ENCODE measurements at places on chromosomes 3 and 15. TPM values are rescaled to one million over a fixed set of nuclear protein-coding genes. Genes with fewer than 3 reads are reported as not detected.

- no peak for DNase-seq
Measured at GRCh38 chr15:80512726-80513660, 108.8 kb downstream of the ARNT2 start.

Gene SEMA3G
- polyA plus RNA-seq: 6.5 TPM

Gene TRIM59
- 0.05 TPM for polyA plus RNA-seq

- no peak for DNase-seq
Measured at GRCh38 chr3:189766416-189766815, 135.2 kb downstream of the TP63 start.

DNA sequence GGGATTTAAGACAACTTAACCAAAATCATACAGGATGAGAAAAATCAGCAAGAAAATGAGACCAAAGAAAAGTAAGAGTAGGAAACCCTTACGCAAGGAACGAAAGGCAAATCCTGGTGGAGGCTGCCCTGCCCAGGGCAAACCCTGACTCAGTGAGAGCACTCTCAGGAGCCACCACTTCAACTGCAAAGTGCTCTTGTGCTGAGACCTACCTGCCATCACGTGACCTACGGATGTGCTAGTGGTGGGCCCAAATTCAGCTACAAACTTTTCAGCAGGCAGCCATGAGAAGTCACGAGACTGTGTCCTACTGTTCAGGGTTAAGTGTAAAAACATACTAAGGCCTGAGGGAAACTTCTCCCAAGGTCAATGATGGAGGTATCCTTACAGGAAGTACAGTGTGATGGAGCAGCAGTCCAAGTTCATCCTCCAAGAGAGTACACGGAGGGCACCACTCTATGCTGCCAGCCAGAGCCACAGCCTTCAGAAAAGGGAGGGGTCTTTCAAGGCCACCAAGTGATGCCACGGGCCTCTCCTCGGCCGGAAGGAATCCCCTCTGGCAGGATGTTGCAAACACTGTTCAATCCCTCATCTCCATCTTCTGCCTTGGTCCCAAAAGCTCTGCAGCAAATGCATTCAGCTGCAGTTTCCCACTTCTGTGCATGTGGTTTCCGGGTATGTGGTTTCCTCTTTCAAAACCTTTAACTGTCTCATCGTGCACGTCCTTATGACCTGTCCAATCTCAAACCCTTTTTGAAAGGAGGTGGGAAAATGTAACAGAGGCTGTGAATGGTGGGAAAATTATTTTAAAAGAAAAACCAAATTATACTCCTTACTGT is 9.5 kb downstream of the CHSY1 start:
- no peak for DNase-seq

DNA sequence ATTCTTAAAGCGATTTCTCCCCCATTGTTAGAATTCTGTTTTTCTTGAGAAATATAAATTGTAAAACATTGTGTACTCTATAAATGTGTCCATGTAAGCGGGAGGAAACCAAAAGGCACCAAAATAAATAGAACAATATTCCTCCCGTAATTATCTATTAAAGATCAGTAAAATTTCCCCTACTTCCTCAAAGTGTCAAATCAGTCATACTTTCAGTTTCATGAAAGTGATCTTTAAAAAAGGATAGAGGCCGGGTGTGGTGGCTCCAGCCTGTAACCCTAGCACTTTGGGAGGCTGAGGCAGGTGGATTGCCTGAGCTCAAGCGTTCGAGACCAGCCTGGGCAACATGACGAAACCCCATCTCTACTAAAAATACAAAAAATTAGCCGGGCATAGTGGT is 278.9 kb downstream of the MECOM start:
- no peak for DNase-seq

GRCh38 chr15:70152070-70152480 is 54.4 kb upstream of the TLE3 start:
- no peak for DNase-seq

Gene CMTM7
- polyA plus RNA-seq: 0.65 TPM

- no peak for DNase-seq
Measured at GRCh38 chr3:129582799-129583198, 23.7 kb downstream of the PLXND1 start.

DNA sequence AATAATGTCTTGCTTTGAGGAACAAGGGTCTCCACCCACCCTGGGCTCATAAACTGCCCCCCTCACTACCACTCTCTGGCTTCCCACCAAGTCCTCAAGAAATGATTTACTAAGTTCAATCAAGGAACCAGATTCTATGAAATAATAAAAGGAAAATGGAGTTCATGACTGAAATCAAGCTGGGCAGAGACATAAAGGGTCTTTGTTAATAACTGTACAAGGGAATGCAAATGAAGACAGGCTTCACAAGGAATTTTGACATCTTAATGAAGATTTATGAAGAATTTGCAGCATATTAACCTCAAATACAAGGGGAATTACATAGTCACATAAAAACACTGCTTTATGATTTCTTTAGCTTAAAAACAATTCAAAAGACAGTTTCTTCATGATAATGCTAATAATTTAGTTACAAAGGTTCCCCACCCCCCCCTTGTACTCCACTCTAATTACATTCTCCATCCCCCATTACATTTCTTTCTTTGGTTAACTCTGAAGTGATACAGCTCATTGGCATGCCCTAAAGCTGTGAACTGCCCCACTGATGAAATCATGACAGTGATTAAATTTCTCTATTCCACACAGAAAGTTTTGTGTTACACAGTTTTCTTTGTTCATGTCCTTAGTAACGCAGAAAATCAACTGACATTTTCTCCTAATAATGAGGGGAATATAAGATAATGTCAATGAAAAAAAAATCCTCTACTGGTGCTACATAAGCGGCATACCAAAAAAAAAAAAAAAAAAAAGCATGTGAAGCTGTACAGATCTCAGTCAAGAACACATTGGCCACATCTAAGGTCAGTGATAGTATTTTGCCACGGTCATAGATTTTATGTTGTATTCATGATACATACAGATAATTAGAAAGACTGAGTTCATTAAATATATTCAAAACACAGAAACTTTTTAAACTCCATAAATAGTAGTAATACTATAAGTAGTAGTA is 54.4 kb downstream of the WWTR1 start:
- no peak for DNase-seq

DNA sequence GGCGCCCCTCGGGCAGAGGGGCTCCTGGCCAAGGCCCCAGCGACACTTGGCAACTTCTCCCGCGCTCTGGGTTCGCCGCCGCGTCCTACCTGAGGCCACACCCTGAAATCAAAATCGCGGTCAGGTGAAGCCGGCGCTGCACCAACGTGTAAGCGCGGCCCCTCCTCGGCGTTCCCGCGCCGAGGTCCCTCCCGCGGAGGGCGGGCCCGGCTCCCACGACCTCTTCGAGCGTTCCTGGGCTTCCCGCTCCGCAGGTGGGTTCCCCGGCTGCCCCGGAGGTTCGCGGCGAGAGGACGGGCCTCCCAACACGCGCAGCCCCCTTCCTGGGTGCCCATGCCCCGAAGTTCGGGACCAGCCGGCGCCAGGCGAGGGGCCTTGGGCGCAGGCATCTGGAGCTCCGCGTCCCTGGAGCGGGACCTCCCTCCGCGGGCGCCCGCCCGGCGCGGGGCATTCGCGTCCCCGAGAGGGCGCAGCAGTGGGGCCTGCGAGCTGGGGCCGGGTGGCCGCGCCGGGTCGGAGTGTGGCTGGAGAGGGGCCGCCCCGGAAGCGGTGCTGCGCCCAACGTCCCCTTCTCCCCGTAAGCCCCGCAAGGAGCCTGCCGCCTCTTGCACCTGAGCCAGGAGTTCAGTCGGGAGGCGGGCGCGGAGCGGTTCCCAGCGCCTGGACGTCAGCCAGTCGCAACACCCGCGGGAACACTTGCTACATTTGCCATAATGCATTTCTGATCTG is 13.7 kb downstream of the PAK6 start:
- DNase-seq: peak; percentile 31

DNA sequence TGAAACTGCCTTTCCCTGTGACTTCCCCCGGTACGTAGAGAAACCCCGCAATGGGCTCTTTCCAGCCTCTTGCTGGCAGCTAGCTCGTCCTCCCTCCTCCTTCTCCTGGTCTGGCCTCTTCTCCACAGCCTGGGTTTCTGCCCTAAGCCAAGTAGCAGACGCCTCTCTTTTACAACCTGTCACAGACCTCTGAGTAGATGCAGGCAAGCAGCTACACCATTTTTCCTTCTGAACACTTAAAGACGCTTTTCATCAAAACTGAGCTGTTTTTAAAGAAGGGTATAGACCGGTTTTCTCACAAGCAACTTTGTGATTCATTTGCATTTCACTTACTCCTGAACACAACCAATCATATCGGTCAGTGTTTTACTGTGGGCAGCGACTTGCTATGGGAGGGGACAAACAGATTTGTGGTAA is 32.0 kb downstream of the ADAMTSL3 start:
- no peak for DNase-seq

DNA sequence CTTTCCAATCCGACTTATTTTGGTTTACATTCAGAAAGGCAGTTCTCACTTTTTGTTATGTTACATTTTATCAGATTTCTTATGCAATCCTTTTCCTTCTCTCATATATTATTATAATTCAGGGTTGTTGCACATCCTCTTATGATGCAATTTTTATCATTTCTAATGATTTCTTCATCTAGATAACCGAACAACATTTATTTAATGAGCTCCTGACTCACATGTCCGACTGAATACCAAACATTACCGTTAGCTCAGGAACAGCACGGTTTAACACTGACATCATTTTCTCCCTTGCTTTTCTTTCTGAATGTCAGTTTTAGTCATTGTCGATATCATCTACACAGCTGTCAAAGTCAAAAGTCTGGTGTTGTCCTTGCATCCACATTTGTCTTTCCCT is 199.2 kb downstream of the BCHE start:
- DNase-seq: no peak

DNA sequence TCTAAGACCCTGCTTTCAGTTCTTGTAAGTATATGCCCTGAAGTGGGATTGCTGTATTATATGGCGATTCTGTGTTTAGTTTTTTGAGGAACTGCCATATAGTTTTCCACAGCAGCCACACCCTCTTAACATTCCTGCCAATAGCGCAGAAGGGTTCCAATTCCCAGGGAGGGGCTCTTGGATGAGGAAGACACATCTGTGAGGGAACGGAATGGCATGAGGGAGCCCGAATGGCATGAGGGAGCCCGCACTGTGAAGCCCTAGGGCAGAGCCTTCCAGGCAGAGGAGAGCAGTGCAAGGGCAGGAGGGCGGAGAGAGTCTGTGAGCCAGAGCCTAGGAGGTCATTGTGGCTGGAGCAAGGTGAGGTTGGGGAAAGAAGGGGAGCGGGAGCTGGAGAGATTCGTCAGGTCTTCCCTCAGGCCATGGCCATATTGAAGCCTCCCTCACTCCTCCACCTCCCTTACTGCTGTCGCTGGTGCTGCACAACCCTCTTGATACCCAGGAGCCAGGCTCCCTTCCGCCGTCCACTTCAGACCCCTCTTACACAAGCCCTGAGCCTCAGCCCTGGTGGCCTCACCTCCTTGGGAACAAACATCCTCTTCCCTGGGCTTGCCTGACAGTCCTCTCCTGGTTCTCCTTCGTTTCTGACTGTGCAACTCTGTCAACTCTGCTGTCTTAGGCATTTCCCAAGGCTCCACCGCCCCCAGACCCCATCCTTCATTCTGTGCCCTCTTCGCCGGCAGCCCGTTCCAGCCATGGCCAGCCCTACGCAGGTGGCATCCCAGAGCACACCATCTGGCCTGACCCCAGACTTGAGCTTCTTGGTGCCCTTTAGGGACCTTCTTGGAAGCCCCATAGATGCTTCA is 51.4 kb downstream of the FGD5 start:
- no peak for DNase-seq

DNA sequence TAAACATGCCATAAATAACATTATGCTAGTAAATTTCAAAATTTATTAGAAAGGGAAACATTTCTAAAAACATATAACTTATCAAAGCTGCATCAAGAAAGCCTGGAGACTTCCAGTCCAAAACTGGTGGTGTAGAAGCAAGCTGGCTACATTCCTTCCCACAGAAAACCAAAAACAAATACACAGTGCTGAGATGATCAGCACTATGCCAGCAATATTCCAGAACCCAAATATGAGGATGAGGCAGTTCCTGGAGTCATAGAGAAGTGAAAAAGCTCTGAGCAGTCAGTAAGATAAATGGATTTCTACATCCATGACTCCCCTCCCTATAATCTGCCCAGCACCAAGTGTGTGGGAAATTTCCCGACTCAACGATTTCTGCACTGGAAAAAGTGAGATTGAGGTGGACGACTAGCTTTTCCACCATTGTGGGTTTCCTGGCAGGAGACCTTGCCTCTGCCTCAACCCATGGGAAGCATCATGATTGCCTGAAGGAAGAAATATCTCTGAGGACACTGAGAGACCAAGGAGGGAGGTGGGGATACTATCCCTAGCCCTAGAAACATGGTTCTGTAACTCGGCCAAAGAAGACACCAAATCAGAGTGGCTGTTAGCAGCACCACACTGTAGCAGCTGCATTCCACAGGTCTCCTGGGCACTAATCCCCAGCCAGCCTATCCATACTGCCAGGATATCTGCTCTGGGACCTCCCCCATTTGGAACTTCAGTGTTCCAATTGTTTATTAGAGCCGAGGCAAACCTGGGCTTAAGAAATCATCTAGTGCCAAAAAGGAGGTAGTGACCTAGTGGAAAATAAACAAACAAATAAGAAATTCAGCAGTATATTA is 11.8 kb upstream of the CLN6 start:
- DNase-seq: no peak

GRCh38 chr3:101810022-101810418 is 31.0 kb downstream of the NXPE3 start:
- no peak for DNase-seq

DNA sequence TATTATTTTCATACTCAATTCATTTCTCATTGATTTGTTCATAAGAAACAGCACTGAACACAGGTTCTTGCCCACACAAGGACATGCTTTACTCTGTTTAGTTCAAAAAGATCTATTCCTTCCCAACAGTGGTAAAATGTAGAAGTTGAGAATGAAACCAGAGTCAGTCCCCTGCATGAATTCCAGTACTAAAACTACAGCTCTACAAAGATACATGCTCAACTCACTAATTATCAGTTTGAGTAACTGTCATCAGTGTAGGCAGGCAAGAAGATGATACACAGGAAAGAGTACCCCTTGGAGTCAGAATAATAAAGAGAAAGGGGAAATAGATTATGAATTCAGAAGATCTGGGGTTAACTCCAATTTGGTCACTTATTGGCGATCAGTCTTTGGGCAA is 43.2 kb downstream of the NR2E3 start:
- DNase-seq: no peak

GRCh38 chr3:196003611-196004010 is 78.3 kb downstream of the TFRC start:
- DNase-seq: no peak

Gene KBTBD12
- polyA plus RNA-seq: 2.1 TPM

Gene EXD1
- polyA plus RNA-seq: not detected

- DNase-seq: no peak
Measured at GRCh38 chr3:193776626-193777358, 183.8 kb downstream of the OPA1 start.

- DNase-seq: no peak
Measured at GRCh38 chr15:73368301-73369136, at the start of gene HCN4. Gene HCN4 (minus strand): TSS chr15:73368958. CDS start chr15:73368270, 688 bp downstream.

Gene OXTR
- 0.12 TPM for polyA plus RNA-seq

- DNase-seq: no peak
Measured at GRCh38 chr3:72728958-72729467, 119.2 kb downstream of the SHQ1 start.

All from psoas muscle (tissue), 8 donors.